Ecto neural progenitor cell (in vitro differentiated cells): ENCODE measurements at places on chromosomes 1 and 21.

DNA sequence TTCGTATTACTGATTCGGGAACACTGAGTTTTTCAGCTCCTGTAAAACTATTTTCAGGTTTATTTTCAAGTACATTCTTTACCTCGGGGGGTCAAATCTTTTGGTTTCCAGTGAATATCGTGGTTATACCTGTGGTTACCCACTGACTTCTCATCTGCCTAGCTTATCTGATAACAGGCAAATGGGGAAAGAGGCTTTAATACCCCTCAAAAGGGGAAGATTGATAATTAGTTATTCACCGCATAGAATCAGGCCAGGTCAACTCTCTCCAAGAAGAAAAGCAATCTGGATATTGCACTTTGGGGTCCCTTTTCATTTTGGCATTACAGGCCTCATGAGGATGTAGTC is 23.0 kb downstream of the RUNX1 start:
- DNase-seq = no peak

- DNase-seq = no peak
These were observed 21.9 kb downstream of the DISP3 start for GRCh38 chr1:11500881-11501280.

- peak; percentile 99 for DNase-seq
These were observed at the start of the genes C21orf58 and PCNT for GRCh38 chr21:46323710-46324389. Gene C21orf58, minus strand, starts transcription at chr21:46323870. Its CDS starts 1,132 bp downstream, at chr21:46322738. Gene PCNT, plus strand, starts transcription at chr21:46324156. Its CDS starts 73 bp downstream, at chr21:46324229.

GRCh38 chr1:60842304-60842703 is 240.1 kb upstream of the NFIA start:
- DNase-seq = no peak

- DNase-seq = no peak
These were observed 48.8 kb downstream of the DDR2 start for GRCh38 chr1:162681122-162681436.

- no peak for DNase-seq
These were observed 79.4 kb downstream of the SSBP3 start for GRCh38 chr1:54326543-54327385.

DNA sequence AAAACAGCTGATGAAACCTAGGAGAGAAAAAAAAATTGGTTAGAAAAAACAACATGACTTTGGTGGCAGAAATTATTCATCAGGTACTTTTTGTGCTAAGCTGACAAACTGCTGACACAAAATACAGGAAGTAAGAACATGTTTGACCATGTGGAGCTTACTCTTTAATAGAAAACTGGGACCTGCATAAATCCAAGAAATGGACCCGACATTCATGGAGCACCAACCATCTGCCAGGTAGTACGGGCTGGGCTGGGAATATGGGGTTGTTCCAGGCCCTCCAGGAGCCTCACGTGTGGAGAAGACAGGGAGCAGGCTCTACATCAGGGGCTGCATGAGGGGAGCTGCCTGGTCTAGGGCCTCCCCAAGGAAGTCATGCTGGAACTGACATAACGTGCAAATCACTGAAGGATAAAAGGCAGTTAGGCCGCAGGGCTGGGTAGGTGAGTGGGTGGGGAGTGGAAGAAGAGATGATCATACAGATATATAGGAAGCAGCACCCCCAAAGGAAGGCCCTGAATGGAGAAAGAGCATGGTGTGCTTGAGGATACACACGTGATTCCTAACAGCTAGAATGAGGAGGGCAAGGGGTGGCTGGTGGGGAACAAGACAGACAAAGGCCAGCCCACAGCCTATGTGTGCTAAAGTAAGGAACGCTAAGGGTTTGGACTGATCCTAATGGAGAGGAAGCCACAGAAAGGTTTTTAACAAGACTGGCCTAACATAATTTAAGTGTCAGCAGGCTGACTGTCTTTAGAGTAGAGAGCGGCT is 26.1 kb downstream of the CD58 start:
- no peak for DNase-seq

DNA sequence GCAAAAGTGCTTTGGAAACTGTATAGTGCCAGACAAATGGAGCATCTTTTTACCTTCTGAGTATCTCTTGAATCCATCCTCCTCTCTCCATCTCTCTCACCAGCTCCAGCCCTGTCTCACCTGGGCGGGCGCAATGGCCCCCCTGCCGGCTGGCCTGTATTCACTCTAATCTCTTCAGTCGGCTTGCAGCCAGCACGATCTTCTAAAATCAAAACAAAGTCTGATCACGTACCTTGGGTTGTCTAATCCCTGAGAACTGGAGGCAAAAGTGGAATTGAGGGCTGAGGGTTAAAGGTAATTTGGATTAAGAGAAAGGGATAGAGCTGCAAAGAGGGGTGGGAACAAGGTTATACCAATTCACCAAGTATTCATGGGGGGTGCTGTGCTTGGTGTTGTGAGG is 46.0 kb upstream of the LRRN2 start:
- peak; percentile 40 for DNase-seq

GRCh38 chr1:94514095-94514727 is 27.3 kb downstream of the F3 start:
- peak; percentile 49 for DNase-seq

GRCh38 chr1:239792157-239792556 is 299.5 kb upstream of the FMN2 start:
- DNase-seq = no peak

DNA sequence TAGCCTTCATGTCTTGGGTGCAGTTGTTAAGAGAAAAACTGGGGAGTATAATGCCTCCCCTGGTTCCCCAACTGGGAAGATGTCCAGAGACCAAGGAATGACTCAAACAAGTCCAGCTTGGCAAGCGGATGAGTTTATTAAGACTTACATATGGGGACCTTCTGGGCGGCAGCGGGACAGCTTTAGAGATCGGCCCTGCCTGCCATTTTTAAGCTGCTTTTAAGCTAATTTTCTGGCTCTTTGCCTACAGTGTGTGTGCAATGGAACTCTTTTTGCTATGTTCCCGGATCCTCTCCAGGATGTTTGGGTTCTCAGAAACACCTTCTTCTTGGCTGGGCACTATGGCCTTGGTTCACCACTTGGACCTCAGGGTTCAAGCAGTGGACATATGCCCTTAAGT is 99.5 kb downstream of the RYR2 start:
- no peak for DNase-seq

DNA sequence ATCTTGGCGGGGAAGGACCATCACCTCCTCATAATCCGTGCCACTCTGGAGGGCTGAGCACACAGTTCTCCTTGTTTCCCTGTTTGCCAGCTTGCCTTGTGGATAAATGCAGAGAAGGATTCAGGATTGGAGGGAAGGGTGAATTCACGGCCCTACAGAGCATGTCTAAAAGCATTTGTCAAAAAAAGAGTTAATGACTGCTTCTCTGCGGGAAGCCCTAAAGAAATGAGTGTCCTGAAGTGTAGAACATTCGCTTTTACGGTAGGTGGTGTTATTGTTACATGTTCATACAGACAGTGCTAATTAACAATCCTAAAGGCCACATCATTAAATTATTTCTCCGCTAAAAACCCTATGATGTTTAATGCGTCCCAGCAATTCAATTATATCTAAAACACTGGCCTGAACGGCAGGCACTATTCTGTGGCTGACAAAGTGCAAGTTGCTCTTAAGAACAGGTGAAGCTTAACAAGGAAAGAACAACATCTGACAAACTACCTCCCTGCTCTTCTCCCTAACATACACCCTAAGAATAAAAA is 112.3 kb upstream of the NFIA start:
- no peak for DNase-seq

DNA sequence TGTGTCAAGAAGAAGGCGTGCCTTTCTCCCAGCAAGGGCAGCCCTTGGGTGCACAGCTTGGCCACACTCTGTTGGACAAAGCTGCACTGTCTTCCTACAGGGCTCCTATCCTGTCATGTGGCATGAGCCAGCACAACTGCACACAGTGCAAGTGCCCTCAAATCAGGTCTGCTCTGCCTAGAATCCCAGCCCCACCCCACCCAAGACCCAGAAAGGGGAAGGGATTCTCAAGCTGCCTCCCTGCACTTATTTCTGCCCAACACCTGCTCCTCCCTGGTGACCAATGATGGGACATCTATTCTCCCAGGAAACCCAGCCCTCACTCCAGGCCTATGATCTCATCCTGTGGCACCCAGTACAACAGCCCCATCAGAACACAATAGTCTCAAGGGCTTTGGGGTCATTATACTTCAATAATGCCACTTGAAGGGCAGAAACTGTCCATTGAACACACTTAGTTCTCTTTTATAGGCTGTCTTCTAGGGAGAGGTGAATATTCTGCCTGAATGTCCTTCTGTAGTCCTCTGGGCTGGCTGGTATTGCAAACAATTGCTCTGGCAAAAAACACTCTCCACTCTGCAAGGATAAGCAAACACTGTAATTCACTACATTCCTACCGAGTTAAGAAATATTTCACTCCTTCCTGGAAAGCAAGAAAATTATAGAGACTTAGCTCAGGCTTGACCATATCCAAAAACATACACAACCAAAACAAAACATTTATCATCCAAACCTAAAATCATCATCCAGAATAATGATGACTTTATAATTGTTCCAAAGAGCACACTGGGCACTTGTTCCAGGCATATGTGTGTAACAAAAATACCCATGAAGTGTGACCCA is 43.1 kb upstream of the IGSF3 start:
- DNase-seq = no peak

DNA sequence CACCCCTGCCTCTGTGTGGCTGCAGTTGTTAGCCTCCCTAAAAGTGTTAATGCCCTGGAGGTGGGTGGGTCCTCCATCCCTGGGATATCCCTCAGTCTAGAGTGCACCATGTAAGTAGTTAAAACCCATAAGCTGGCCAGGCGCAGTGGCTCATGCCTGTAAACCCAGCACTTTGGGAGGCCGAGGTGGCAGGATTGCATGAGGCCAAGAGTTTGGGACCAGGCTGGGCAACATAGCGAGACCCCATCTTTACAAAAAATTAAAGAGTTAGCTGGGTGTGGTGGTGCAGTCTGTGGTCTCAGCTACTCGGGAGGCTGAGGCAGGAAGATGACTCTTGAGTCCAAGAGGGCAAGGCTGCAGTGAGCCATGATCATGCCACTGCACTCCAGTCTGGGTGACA is 10.3 kb downstream of the MYOC start:
- no peak for DNase-seq

DNA sequence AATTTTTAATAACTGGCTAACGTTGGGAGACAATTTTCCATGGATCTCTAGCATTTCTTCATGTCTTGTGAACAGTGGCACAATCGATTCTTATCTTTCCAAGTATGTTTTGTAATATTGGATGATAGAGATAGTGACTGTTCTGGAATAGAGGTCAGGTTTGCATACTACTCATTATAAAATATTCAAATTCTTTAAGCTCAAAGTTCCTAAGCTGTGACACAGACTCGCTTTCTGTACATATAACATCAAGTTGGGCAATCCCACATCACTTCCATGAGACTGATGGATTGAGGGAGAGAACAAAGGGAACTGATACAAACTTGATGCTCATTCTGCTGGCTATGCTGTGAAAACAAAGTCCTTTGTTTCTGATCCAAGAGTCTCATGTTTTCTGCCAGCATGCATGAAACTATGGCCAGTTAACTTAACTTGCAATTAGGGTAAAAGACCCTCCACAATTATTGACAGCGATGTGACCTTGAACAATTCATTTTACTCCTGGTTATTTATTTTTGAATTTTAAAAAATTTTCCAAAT is 392.4 kb downstream of the TTLL7 start:
- no peak for DNase-seq

DNA sequence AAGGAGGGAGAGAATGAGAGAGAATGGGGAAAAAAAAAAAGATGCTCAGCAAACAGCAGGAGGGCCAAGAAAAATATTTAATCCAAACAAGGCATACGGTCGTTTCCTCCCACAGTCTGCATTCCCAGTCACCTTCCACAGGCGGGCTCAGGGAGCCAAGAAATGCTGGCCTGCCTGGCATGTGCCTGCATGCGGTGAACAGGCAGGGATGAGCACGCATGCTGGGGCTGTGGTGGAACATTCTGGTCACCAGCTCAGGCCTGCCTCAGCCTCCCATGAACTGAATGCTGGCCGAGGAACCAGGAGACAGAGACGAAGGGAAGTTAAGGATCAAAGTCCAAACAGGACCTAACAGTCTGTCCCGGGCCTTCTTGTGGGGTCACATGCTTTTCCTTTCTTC is 335.3 kb downstream of the ASTN1 start:
- DNase-seq = no peak

- no peak for DNase-seq
These were observed 20.1 kb upstream of the NPPB start for GRCh38 chr1:11878891-11879190.

GRCh38 chr1:10662824-10663677 is 133.4 kb downstream of the CASZ1 start:
- no peak for DNase-seq

DNA sequence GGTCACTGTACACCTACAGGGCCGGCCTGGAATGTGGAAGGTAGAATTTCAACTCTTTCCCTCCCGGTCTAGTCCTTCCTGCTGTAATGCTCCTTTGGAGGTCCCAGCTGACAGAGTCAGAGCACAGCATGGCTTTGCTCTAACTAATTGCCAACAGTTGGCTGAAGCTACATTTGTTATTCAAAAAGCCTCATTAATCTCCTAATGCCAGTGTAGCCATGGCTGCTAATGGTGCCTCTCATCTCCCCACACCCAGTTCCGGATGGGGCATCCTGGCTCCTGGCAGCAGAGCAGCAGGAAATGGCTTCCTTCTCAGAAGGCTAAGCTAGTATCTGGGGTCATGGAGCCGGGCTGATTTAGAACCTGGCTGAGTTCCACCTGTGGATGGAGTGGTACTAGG is 18.7 kb upstream of the CAMK1G start:
- no peak for DNase-seq

DNA sequence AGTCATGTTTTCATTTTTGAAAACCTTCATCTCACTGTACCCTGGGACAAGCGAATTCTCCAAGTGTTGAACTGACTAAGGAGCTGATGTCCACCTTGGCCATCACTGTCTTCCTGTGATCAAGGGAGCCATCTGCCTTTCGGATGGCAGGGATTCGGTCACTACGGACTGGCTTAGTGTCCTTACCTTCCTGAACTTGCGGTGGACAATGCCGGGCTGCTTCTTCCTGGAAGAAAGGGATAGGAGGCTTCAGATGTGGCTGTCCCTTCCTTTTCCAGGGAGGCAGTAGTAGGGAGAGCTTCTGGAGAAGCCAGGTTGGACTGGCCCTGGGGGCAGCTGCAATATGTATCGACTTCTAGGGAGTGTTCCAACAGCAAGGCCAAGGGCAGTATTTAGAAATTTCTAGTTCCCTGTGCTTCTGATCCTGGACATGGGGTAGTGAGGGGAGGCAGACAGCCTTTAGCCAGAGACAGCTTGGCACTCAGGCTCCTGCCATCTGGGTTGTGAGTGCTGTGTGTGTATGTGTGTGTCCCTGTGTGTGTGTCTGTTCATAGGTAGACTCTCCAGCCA is 114.6 kb downstream of the IER5 start:
- no peak for DNase-seq

- DNase-seq = no peak
These were observed 160.1 kb downstream of the PTPRC start for GRCh38 chr1:198798923-198799386.

GRCh38 chr1:54401799-54402198 is 4.4 kb downstream of the SSBP3 start:
- DNase-seq = no peak

DNA sequence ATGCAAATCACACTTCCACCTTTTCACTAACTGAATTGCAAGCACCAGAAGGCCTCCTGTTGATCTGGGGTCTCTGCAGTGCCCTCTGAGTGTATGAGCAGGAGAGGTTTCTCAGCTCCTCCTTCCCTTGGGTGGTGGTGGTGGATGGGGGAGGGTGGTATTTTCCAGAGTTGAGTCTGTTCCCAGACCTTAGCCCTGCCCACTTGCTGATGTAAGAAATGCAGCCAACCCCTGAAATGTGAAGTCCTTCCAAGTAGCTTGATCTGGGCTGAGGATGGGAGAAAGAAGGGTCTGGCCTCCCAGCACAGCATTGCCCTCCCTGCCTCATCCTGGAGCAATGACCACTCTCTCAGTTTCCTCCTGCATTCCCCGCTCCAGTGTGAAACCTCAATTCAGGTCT is 6.3 kb upstream of the FOXD2 start:
- DNase-seq = no peak
